Stimulated activated CD4-positive, alpha-beta T cell treated with anti-CD3 and anti-CD28 coated beads, Interleukin-1b, Interleukin-23, amount 100 ng/mL, for 1 hour (primary cell): ENCODE measurements at places on chromosomes 4 and X.

- DNase-seq, result no peak
These were observed 124.6 kb downstream of the DHRSX start for GRCh38 chrX:2376166-2376565.

DNA sequence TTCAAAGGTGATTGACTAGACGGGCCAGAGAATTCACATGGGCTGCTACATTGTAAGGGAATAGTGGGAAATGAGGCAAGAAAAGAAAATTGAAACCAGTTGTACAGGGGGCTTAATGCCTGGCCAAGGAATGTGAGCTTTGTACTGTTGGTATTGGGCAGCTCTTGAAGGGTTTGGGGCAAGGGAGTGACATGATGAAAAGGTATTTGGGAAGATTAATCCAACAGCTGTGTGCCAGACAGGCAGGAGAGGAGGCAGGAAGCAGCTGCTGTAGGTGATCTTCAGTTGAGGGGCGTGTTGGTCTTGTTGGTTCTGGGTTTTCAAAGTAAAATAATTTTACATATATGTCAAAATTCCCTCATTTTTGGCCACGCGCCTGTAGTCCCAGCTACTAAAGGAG lies 384.5 kb upstream of the TENM3 start:
- DNase-seq, result no peak

DNA sequence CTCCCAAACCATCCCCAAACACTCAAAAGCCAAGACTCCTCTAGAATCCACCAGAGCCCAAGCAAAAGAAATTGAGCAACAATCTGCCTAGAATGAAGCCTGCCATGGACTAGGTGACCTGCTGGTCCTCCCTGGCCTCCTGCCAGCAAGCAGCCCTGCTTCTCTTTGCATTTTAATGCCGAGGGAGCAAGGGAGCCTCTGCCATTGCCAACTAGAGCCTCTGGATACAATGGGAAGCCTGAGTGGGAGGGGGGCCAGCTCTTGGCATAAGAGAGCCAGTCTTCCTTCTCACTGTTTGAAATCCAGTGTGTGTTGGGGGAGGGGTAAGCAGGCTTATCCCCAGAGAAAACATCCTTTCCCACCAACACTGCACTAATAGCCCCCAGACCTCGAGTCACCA lies 1.5 kb upstream of the GDPD2 start:
- DNase-seq, result no peak

DNA sequence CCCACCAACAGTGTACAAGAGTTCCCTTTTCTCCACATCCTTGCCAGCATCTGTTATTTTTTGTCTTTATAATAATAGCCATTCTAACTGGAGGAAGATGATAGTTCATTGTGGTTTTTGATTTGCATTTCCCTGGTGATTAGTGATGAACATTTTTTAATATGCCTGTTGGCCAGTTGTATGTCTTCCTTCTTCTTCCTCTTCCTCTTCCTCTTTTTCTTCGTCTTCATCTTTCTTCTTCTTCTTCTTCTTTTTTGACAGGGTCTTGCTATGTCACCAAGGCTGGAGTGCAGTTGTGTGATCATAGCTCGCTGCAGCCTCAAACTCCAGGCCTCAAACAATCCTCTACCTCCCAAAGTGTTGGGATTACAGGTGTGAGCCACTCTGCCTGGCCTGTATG lies 87.4 kb downstream of the CCDC160 start:
- no peak for DNase-seq

GRCh38 chr4:105092768-105093167 lies 53.9 kb upstream of the TET2 start:
- DNase-seq, result no peak

GRCh38 chr4:54274264-54274663 lies 45.2 kb downstream of the PDGFRA start:
- DNase-seq, result no peak

DNA sequence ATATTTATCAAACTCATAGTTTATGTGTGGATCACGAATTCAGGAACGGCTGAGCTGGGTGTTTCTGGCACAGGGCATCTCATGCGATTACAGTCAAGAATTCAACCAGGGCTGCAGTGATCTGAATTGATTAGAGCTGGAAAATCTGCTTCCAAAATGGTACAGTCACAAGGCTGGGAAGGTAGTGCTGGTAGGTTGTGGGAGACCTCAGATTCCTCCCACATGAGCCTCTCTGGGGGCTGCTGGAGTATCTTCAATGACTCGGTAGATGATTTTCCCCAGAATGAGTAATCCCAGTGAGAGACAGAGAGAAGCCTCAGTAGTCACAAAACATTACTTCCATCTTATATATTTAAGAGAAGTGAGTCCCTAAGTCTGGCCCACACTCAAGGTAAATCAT lies 36.2 kb upstream of the PRDX4 start:
- DNase-seq, result no peak

- DNase-seq, result no peak
These were observed at the start of gene MGARP for GRCh38 chr4:139279760-139280620. Gene MGARP, minus strand, starts transcription at chr4:139280225. Its CDS starts 67 bp downstream, at chr4:139280158.

DNA sequence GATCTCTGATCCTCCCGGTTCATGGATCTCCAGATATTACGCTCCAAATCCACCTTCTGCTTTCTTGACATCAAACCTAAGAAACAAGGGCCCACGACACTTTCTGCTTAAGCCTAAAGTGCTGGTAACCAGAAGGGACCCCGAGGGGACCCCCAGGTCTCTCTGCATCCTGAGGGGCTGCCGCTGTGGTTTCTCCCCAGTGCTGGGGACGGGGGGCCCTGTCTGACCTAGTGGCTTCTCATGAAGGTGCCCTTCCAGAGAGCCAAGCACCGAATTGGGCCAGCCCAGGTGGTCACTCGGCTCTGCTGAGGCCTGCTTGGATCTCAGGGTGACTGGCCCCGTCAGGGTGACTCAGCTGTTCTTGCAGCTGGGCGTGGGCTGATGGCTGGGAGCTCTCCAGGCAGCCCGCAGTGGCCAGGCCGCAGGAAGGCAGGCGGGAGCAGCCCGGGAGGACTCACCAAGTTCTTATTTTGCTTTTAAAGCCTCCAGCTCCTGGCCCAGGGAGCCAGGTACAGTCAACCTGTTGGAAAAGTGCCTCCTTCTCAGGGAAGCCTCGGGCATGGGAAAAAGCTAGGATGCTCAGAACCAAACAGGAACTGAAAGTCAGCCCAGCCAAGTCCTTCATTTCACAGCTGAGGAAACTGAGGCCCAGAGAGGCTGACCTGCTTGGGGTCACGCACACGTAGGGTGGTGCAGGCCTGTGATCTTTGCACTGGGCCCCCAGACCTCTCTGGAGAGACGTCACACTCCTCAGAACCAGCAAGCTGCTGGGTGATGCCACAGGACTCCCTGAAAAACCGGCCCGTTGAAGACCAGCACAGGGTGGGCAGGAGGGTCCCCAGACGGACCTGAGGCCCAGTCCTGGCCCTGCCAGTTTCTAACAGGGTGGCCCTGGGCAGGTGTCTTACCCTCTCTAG lies 16.7 kb downstream of the BLOC1S4 start:
- no peak for DNase-seq

GRCh38 chr4:81494031-81494431 lies 22.3 kb upstream of the RASGEF1B start:
- DNase-seq, result no peak

DNA sequence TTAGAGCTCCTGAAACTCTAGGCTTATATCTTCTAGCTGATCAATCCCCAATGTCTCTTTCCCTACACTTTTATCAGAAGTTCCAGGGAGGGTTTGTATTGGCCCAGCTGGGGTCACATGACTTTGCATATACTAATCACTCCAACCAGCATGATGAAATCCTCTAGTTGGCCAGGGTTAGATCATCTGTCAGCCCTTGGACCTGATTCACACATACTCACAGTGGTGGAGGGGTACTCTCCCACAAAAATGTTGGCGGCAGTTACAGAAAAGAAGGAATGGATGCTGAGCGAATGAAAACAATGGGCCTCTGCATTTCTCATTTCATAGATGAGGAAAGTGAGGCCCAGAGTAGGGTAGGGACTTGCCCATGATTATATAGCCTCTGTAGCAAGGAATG lies 151.1 kb downstream of the PJA1 start:
- DNase-seq, result no peak

DNA sequence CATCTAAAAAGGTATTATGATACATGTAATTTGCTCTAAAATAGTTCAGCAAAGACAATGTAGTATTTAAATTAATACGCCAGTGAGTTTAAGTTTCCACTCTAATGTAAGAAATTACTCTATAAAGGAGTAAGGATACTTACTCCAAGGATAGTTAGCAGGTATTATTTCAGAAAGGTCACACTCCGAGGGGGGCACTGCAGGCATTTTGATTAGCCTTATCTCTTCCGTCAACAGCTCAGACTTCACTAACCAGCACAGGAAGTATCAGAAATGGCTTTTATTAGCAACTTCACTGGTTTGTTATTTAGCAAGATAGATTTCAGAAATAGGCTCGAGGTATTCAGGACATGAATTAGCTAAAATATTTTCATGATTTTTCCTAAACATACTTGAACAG lies 127.0 kb downstream of the COX18 start:
- DNase-seq, result no peak

DNA sequence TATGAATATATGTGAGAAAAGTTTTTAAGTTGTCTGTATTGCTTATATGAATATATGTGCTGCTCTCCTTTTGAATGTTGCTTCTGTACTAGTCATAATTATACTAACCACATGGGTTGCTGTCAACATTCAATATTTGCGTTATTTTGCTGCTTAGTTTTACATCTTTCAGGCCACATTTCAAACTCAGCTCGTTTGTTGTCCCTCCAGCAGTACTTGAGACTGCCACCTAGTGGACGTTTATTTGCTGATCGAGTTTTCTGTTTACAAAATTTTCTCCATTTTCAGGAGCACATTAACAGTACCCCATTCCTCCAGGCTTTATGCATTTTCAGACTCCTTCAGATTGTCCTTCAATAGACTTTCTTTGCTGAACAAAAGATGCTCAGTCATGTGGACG lies 75.8 kb downstream of the NUDT11 start:
- DNase-seq, result no peak

DNA sequence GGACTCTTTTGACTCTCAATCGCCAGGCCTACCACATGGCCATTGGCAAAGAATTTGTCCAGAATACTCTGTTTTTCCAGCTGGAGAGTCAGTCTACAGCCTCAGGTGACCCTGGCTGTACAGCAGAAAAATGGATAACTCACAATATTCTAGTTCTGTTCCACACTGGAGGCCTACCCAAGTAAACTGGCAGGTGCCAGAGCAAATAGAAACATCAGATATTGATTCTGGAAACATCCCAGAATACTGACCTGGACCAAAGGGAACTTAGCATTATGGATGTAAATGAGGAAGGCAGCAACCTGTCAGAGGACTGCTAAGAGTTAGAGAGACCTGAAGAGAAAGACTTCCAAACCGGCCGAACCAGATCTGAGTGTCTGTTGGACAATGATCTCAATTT lies 147.9 kb upstream of the SMAD1 start:
- DNase-seq, result no peak

- DNase-seq, result no peak
These were observed 73.4 kb upstream of the MAGEB2 start for GRCh38 chrX:30141966-30142365.

DNA sequence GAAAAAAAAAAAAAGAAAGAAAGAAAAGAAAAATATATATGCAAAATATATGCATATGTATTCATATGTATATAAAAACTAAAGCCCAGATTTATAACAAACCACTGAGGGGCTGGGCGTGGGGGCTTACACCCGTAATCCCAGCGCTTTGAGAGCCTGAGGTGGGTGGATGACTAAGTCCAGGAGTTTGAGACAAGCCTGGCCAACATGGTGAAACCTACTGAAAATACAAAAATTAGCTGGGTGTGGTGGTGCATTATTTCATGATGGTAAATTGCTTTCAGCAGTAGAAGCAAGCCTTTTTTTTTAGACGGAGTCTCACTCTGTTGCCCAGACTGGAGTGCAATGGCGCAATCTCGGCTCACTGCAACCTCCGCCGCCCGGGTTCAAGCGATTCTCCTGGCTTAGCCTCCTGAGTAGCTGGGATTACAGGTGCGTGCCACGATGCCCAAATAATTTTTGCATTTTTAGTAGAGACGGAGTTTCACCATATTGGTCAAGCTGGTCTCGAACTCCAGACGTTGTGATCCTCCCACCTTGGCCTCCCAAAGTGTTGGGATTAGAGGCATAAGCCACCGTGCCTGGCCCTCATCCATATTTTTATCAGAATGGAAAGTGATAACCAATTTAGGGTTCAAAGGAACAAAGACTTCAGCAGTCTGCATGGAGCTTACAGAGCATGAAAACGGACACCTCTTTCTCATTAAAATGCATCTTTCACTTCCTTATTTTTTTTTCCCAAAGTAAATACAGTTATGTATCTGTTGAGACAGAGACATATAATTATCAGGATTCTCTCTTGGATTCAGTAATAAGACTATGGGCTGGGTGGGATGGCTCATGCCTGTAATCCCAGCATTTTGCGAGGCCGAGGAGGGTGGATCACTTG lies 27.7 kb upstream of the MOB1B start:
- no peak for DNase-seq
